ENCODE measurements at places on chromosomes 3 and 15. TPM values are rescaled to one million over a fixed set of nuclear protein-coding genes. Genes with fewer than 3 reads are reported as not detected.

DNA sequence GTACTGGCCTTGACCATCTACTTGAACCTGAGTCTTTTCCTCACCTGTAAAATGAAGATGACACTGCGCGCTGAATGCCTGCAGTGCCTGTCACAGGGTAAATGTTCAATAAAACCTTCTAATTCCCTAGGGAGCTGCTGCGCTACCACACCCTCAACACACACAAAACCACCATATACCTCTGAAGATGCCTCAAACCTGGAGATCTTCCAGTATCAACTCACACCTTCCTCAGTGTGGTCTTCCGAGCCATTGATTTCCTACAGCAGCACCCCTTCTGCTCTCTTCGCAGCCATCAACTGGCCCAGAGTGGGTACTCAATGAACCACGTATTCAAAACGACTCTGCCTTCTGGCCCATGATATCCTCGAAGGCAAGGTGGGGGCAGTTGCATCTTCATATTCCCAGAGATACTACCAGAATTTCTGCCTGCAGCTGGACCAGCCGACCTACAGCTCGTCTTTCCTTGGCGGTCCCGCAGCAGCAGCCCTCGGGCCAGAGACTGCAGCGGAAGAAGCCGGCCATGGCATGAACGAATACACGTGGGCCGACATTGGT lies 695 bp downstream of the RPL32 start:
- H3K27ac ChIP-seq = peak overlapping the region; percentile 100
- no peak for DNase-seq
- peak overlapping the region; percentile 96 for H3K4me3 ChIP-seq
- peaks cover 48% of the 10 kb centered on the region for H3K4me1 ChIP-seq

DNA sequence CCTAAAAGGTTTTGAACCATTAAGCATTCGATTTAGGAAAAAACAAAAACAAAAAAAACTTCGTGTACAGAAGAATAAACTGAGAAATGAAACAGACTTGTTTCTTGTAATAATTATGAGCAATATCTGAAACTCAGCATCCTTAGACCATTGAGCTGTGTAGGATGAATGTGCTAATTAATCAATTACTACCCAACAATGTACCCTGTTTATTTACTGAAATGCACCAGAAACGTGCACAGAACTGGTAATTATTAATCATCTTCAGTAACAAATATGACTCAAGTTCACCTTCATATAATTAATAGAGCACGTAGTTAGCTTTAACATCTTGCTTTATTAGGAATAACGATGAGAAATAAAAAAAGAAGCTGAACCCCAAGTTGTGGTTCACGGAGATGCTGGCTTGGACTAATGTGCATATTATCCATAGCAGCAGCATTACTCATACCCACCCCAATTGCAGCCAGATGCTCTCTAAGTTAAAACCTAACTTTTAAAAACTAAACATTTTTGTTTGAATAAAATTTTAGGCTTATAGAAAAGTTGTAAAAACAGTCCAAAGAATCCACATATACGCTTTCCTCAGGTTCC lies 10.2 kb upstream of the C15orf61 start:
- no peak for DNase-seq
- no peak overlapping the region for H3K4me3 ChIP-seq
- peaks cover 35% of the 10 kb centered on the region for H3K36me3 ChIP-seq
- H3K27ac ChIP-seq = no peak overlapping the region
- no peaks in the 10 kb centered on the region for H3K27me3 ChIP-seq

GRCh38 chr3:189863031-189863430 lies 231.8 kb downstream of the TP63 start:
- H3K27me3 ChIP-seq = no peaks in the 10 kb centered on the region
- H3K4me1 ChIP-seq = no peaks in the 10 kb centered on the region
- no peaks in the 10 kb centered on the region for H3K36me3 ChIP-seq

- H3K4me3 ChIP-seq = peak overlapping the region; percentile 47
- DNase-seq = no peak
- peaks cover 32% of the 10 kb centered on the region for H3K36me3 ChIP-seq
- H3K4me1 ChIP-seq = peaks cover 94% of the 10 kb centered on the region
- peak overlapping the region; percentile 93 for H3K27ac ChIP-seq
Observed at GRCh38 chr3:46931631-46932331, 44.8 kb downstream of the CCDC12 start.

GRCh38 chr15:25368850-25369249 lies 70.0 kb downstream of the UBE3A start:
- H3K27me3 ChIP-seq = no peaks in the 10 kb centered on the region
- peaks cover 64% of the 10 kb centered on the region for H3K36me3 ChIP-seq
- peaks cover 6% of the 10 kb centered on the region for H3K4me1 ChIP-seq

- H3K4me3 ChIP-seq = no peak overlapping the region
- H3K4me1 ChIP-seq = no peaks in the 10 kb centered on the region
Observed at GRCh38 chr3:117622171-117622841, 912.7 kb downstream of the TUSC7 start.

HYKK gene
- 0.10 TPM for total RNA-seq

DNA sequence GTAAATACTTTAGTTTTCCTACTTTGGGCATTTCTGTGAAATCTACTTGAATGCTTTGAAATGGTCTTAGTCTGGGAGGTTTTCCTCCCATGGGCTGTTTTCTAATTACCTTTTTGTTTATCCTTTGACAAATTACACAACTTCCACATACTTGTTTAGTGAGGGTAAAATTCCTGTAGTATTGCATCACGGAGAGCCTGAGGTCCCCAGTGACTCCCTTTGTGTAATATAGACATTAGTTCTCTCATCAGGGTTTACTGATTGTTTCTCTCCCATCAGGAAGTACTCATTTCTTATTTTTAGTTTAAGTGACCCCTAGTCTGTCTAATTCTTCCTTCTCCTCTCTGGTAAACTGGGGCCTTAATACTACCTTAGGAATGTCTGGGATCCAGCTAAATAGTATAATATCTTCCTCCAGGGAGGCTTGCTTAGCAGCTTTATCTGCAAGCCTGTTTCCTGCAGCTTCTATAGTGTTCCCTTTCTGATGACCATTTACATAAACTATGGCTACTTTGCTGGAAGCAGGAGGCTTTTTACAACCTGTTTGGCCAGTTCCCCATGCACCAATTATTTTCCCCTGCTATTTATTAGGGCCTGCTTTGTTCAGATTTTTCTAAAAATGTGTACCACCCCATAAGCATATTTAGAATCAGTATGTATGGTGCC lies 87.2 kb upstream of the XCR1 start:
- no peaks in the 10 kb centered on the region for H3K27me3 ChIP-seq
- H3K36me3 ChIP-seq = no peaks in the 10 kb centered on the region
- H3K4me3 ChIP-seq = no peak overlapping the region
- H3K4me1 ChIP-seq = peaks cover 12% of the 10 kb centered on the region
- no peak overlapping the region for H3K27ac ChIP-seq

DNA sequence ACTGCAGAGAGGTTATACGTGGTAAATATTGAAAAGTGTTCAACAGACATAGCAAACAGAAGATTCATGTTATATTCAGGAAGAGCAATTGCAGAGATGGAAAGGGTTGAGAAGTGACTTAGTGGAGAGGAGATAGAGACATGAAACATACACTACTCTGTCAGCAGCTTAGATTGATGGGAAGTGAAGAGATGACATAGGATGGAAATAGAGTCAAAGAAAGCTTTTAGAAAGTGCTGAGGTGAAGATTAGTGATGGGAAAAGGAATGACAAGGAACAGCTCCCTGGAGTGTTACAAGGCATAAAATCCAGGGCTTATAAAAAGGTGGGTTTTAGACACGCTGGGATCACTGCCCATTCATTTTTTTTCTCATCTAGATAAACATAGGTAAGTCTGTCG lies 17.2 kb upstream of the GOLIM4 start:
- no peaks in the 10 kb centered on the region for H3K27me3 ChIP-seq
- no peaks in the 10 kb centered on the region for H3K36me3 ChIP-seq
- no peak overlapping the region for H3K4me3 ChIP-seq
- H3K27ac ChIP-seq = no peak overlapping the region

Measured in activated B cell treated with CpG ODN at 0.5 μM for 24 hours (primary cell).